ENCODE measurements at places on chromosomes 6 and 20.

DNA sequence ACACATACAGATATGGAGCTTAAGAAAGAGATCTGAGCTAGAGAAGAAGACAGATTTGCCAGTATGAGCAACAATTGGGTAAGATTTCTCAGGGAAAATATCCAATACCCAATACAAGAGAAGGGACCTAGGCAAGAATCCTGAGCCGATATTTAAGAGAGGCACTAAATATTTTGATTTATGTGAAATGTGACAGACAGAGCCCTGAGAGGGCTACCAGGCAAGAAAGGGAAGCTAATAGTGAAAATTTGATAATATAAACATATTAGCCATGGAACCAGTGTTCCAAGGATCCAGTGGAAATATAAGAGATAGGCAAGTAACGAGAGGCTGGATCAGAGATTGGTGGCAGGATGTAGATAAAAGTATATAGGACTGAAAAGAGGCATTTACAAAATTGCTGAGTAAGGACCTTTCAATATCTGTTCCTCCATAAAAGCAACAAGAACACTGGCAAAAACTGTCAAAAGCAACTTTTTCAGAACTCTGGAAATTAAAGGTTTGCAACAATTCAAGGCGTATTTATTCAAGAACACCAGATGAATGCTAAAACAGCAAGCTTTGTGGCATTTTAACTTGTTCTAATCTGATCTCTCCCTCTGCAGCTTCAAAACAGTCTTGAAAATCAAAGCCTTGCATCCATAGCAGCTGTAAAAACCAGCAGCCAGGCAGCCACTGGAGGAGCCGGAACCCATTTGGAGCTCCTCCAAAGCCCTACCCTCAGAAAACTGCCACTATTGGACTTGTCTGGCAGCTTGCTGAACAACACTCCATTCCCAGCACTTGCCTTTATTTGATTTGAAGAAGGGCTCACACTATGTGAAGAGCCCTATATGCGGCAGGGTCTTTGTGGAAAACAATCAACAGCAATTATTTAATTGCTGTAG is 58.8 kb downstream of the REV3L start:
- no peak for DNase-seq

GRCh38 chr6:65182681-65183080 is 524.3 kb downstream of the EYS start:
- DNase-seq, result no peak

DNA sequence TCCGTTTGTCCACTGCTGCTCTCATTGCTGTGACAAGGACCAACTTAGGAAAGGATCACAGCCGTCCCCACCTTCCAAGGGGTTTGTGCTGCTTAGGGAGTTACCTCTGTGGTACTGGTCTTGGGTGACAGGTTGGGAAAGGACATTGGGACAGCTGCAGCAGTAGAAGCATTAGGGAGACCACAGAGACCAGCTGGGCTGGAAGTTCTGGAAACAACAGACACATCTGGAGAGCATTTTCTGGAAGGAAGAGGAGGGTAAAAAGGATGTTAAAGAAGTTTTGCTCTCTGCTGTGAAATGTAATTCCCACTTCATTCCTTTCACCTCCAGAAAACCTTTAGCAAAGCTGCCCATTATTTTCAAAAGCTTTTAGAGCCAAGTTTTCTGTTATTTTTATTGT is 304.2 kb downstream of the LRFN2 start:
- DNase-seq, result no peak

DNA sequence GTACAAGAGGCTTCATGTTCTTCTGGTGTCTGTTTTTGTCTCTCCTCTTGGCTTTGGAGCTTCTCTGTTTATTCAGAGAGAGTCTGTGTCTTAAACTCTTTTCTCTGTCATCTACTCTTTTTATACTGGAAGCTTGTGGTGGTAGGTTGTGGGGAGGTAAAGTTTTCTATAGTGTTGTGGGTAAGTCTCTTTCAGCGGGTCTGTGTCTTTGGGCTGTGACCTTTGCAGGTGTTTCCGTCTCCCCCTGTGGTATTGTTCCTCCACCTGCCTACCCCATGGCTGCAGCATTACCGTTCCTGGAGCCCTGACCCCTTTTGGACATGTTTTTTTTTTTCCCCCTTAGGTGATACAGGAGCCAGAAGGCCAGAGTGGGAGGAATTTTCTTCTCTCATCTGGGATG is 37.9 kb upstream of the FERMT1 start:
- no peak for DNase-seq

GRCh38 chr6:131568726-131569125 is 4.3 kb upstream of the ARG1 start:
- no peak for DNase-seq

DNA sequence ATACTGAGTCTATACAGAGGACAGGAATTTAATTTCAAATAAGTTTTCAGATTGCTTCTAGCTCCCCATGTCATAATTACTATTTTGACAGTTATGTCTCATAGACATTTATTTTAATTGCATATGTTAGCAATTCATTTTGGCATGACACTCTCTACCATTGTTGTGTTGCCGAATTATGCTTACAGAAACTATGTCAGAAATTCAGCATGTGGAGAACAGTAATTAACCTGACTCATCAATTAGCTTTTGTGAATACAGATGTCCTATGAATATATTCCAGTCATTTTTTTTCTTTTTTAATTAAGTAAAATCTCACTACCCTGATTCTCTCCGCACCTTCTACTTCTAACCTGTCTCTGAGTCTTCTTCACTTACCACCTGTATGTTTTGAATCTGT is 105.1 kb downstream of the NKAIN2 start:
- DNase-seq, result no peak

GRCh38 chr20:6605055-6605935 is 162.2 kb upstream of the BMP2 start:
- DNase-seq, result no peak

GRCh38 chr20:9916761-9917160 is 77.9 kb upstream of the PAK5 start:
- DNase-seq, result no peak

DNA sequence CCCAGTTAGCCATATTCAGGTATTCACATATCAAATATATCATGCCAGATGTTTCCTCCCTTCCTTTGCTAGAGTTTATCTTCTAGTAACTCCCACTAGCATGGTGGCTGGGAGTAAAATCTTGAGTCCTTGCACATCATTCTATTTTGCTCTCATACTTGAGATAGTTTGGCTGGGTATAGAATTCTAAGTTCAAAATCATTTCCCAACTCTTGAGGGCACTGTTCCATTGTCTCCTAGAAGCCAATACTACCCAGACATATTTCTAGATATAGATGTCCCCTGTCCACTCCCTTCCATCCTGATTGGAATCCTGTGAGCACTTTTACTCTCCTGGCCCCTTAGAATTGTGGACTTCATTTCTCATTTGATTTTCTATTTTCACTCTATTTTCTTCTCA is 104.7 kb downstream of the ZFP64 start:
- DNase-seq, result no peak

DNA sequence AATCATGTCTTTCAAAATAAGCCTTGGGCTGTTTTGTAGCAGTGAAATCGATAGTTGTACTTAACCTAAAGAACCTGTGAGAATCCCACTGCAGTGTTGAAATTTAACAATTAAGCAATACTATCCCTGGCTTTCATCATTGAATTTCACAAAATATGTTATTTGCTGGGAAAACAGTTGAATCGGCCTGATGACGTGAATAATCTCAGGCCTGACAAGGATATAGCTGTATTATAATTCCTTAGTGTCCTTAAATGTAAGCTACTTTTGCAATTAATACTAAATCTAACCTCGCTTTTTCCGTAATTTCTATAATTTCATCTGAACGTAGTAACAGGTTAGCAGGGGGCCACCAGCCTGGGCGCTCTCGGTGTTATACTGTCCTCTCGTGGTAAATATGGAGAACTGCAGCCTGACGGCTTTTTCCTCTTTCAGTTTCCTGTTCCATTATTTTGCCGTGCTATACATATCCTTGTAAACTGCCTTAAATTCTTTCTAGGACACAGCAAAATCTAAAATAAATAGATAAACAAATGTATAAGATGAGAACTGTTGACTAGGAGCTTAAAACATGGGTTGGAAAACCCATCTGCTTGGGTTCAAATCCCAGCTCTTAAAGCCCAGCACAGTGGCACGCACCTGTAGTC is 24.0 kb downstream of the MTFR2 start:
- DNase-seq, result no peak

- DNase-seq, result no peak
Observed at GRCh38 chr6:33189625-33190448, 2.4 kb downstream of the COL11A2 start.

DNA sequence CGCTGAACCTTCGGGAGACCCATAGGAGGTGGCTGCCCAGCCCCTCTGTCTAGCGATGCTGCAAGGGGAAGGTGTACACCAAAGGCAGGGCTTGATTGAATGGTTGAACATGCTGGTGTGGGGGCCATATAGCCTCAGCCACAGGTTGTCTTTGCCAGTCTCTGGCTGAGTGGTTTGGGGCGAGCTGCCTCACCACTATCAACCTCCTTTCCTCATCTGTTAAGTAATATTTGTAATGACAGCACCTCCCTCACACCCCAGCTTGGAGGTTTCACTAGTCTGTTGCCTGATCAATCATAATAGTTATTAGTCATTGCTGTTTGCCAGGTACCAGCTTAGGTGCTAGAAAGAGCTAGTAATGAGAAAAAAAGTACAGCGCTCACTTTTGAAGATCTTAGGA is 11.8 kb upstream of the ZNF831 start:
- no peak for DNase-seq

DNA sequence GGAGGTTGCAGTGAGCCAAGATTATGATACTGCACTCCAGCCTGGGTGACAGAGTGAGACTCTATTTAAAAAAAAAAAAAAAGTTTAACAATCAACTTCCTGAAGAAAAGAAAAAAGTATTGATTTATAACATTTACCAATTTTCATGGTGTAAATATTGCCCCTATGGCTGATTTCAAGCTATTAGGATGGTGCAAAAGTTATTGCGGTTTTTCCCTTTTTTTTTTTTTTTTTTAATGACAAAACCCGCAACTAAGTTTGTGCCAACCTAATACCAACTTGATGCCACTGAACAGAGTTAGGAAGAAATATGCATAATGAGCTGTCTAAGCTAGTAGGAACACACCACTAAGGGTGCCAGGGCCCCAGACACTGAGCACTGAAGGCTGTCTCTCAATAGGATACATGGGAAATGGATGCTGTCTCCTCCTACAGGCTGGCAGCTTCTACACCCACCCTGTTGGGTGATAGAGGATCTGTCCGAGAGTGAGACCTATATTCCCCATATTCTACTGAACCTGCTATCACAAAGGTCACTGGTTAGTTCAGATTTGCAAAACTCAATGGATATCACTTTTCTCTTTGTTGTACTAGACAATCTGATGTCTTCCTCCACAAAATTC is 6.5 kb upstream of the PERP start:
- no peak for DNase-seq

DNA sequence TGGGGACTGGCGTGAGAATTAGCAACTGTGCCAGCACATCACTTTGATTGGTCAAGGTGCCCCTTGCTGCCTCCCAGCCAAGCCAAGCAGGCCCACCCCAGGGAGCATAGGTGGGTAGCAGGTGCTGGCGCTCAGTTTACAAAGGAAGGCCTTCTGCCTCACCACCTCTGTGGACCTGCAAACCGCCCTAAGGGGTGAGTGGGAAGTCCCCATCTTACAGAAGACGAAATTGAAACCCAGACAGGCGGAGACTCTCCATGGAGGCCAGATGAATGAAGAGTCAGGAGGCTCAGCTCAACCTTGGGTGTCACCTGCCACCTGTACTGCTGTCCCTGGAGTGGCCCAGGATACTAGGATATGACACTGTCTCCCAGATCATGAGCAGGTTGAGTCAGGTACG is 21.5 kb upstream of the MAS1L start:
- no peak for DNase-seq

DNA sequence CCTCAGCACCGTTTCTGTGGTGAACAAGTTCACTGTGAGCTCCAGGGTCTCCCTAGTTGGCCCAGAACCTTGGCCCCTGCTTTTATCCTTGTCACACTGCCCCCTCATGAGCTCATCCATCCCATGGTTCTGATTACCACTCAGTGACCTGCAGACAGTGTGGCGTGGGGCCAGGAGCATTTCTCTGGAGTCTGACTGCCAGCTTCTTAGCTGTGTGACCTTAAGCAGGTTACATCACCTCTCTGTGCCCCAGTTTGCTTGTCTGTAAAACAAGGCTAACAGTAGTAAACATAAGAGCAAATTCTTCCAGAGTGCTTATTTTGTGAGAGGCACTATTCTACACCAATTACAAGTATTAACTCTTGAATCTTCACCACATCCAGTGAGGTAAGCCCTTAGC is 14.8 kb upstream of the MDGA1 start:
- DNase-seq, result no peak

- DNase-seq, result no peak
Observed at GRCh38 chr6:98920904-98921431, 26.8 kb downstream of the FBXL4 start.

DNA sequence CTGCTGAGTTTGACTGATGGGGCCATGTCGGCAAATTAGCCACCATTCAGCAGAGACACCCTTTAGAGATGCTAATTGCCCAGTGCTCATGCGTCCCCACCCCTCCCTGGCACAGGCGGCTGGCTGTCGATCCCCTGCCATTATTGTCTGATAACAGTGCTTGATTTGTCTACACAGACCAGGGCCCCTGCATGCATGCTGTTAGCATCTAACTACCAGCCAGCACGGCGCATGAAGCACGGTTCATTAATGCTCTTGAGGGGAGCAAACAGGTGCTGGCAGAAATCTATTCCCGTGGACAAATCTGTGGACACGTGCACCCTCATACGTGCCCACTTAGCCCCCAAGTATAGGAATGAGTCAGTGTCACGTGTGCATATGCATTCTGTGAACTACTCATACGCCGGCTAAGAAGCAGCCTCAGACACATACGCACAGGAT is 32.2 kb downstream of the KCNB1 start:
- no peak for DNase-seq

- no peak for DNase-seq
Observed at GRCh38 chr20:41111578-41111951, 25.8 kb upstream of the PLCG1 start.

DNA sequence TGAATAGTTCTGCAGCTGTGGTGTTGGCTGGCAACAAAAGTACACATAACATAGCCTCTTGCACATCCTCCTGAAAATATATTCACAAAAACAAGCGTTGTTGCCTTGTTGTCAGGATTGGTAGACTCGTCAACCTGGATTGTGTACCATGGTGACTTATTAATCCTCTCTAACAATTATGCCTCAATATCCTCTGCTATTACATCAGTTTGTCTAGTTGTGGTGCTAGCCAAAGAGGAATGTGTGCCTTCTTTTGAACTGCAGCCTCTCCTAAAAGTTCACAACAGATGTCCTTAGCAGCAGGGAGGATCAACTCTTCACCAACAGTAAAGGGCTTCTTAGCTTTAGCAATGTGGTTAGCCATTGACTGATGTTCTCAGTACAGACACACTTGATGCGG is 3.6 kb upstream of the SF3B5 start:
- no peak for DNase-seq

DNA sequence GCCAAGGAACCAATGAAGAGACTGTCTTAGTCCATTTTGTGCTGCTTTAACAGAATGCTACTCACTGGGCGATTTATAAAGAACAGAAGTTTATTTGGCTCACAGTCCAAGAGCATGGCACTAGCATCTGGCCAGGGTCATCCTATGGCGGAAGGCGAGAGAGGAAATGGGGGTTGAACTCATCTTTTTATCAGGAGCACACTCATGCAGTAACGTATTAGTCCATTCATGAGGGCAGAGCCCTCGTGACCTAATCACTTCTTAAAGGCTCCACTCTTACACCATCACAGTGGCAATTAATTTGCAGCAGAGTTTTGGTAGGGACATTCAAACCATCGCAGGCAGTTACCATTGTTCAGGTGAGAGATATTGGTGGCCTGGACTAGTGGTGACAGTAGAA is 8.5 kb downstream of the ARFGEF2 start:
- no peak for DNase-seq
